Stimulated activated CD8-positive, alpha-beta memory T cell treated with anti-CD3 and anti-CD28 coated beads, Interleukin-15, amount 100 ng/mL, for 24 hours (primary cell): ENCODE measurements at places on chromosomes 7 and 10.

GRCh38 chr7:14690075-14690474 is 212.5 kb downstream of the DGKB start:
- no peak for DNase-seq

DNA sequence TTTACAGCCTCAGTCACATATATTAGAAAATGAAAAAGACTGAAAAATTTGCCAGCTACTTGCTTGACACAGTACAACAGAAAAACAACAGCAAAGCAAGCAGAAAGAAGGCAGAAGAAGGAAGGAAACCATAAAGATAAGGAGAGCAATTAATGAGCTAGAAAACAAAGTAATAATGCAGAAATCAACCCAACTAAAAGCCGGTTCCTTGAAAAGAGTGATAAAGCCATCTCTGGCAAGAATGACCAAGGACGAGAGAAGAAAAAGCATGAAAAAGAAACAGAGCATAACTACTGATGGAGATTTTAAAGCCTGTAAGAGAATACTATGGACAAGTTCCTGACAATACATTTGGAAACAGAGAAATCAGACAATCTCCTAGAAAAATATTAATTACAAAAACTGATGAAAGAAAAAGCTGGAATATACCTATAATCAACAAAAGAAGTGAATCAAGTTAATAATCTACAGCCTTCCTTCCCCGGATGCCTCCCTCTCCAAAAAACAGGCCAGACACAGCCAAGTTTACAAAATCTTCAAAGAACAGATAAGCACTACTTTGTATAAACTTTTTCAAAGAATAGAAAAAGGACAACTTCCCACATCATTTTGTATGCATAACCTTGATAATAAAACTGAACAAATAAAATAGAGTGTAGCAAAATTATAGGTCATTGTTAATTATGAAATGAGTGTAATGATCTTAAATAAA is 204.0 kb downstream of the BAMBI start:
- DNase-seq = no peak

DNA sequence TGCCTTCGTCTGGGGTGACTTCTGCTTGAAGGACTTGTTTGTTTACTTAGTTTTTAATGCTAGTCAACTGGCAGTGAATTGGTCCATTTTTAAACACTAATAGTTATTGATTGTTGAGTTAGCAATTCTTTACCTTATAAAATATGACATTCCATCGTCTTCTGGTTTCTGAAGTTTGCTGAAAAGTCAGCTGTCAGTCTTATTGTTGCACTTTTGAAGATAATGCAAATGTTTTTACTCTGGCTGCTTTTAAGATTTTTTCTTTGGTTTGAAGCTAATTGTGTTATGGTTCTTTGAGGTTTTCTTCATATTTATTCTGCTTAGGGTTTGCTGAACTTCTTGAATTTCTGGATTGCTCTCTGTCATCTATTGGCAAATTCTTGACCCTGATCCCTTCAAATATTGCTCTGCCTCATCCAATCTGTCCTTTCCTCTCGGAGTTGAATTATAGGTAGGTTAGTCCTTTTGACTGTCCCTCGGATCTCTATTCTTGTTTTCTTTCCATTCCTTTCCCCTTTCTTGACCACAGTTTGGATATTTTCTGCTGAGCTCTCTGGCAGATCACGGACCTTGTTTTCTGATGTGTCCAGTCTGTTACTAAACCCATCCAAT is 24.2 kb downstream of the MGMT start:
- no peak for DNase-seq

- DNase-seq = no peak
Observed at GRCh38 chr10:418226-418625, 271.2 kb downstream of the DIP2C start.

GRCh38 chr7:96727534-96728088 is 18.0 kb upstream of the SEM1 start:
- DNase-seq = no peak

DNA sequence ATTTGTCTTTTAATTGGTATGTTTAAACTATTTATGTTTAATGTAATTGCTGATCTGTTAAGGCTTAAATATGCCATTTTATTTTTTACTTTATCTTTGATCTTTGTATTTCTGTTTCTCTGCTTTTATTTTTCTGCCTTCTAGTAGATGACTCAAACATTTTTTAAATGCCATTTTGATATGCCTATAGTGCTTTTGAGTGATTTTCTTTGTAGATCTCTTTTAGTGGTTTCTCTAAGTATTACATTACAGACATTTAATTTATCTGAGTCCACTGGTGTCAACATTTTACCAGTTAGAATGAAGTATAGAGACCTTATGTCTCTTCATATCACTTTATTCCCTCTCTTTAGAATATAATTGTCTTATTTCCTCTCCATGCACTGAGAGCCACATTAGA is 32.7 kb downstream of the IL6 start:
- no peak for DNase-seq

DNA sequence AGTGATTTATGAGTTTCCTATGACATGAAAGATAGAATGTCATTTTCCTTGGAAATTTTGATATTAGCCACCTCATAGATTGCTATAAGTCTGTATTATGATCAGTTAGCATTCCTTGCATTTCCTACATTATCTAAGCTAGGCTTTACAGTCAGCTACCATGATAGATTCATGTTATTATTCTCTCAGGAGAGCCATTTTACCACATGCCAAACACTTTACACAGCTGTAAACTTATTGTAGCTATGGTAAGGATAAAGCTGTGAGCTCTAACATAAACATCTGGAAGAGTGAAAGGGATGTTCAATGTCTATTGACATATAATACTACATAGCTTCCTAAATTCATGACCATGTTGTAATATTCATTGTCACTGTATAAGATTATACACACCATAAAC is 608.0 kb downstream of the PHTF2 start:
- DNase-seq = no peak

- DNase-seq = no peak
Observed at GRCh38 chr7:156682928-156683327, 42.4 kb downstream of the RNF32 start.

GRCh38 chr10:46096909-46097575 is 51.0 kb upstream of the MSMB start:
- DNase-seq = no peak

- DNase-seq = no peak
Observed at GRCh38 chr7:37341033-37341630, 107.5 kb downstream of the ELMO1 start.
